ENCODE measurements at places on chromosomes 1 and 21. TPM values are rescaled to one million over a fixed set of nuclear protein-coding genes. Genes with fewer than 3 reads are reported as not detected.
A peak's percentile ranks its signal among the peaks of the same experiment; 100 is the strongest.

- DNase-seq = peak; percentile 43
Observed at GRCh38 chr1:5998051-5998905, 6.1 kb upstream of the NPHP4 start.

DNA sequence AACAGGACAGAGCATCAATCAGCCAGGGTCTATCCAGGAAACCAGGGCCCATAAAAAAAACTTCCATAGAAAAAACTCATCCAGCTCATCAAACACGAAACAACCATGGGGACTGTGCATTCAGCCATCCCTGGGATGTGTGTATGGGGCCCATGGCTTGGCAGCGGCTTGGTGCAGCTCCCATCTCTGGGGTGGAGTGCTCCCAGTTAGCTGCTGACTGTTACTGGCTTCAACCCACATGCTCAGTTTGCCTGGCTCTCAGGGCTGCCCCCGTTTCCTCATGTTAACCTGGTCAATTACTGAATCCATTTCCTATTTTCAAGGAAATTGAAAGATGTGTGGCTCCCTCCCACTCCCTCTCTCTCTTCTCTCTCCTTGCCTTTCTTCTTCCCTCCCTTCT, 37.3 kb upstream of the STUM start:
- no peak for DNase-seq

DNA sequence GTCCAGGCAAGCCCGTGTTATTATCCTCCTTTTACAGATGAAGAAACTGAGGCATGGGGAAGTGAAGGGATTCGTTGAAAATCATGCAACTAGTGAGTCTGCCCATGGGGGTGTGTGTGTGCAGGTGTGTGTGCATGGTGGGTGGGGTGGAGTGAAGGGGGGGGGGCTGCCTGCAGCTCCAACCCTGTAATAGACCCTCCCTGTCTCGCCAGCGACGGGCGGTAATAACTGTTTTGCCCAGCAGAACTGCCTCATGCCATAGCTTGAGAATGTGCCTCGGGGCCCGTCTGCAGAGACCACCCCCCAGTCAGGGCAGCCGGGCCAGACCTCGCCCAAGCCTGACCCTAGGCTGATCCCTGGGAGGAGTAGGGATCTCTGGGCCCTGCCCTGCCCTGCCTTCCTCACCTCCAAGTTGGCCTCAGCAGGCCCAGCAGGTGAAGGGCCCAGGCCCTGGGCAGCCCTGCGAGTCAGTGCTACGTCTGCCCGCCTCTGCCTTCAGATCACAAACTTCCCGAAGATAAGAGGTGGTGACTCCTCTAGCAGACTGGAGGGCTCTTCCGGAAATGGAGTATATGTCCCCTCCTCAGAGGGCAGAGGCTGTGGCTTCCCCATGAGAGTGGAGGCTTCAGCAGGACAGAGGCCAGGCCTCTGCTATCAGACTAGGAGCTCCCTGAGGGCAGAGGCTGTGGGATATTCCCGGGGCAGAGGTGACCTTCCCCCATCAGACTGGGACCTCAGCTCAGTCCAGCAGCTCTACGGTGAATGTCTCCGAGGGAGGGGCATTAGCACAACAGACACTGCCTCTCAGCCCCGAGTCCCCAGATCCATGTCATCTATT, 15.7 kb upstream of the EPHA2 start:
- DNase-seq = no peak

Gene KCNA2
- total RNA-seq = not detected

Gene C2CD4D
- total RNA-seq = not detected
